NCI-H1417 (cell line): ENCODE measurements at places on chromosomes 12 and 14.

DNA sequence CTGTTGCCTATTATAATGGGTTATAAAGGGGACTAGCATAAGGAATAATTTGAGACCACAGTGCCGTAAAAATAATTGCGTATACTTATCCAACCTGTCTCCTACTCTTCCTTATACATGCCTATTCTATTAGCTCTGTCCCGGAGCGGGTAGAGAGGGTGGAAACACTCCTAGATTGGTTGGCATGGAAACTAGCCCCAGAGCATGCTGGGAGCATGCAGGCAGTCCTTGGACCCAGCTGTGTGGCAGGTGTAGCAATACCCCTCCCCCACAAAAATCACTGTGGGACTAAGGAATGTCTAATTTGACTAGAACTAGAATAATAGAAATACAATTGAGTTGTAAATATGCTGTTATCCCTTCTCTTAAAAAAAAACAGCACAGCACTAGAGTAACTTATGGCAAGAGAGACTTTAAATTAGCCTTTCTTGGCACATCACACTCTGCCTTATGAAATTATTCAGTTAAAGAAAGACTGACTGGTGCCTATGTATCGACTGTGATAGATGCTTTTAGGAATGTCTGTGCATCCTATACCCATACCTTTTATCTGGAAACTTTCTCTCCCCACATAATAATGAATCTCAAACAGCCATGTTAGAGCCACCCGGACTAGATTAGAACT, 244.0 kb upstream of the DAAM1 start:
- DNase-seq, result peak; percentile 45

DNA sequence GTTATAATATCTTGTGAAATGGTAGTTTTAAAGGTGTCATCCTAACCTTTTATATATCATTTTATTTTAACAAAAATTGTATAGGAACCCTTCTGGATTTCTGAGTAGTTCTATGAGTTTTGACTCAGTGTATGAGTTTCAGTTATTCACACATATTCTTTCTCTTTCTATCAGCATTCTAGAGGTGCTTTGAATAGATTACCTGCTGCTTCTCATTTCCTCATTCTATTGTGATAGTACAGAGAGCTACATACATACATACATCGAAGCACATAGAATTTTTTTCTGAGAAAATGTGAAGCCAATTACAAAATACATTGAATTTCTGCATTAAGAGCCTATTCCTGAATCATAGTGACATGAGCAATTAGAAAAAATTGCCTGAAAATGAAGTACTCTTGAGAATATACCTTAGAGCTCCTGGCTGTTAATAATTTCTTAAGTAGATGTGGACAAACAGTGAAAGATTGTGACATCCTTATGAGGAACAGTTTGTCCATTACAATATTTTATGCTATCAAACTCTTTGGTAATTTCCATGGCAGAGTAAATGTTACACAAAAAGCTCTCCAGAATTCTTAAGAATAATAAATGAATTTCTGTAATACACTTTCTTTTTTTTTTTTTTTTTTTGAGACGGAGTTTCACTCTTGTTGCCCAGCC, 556.6 kb downstream of the TRHDE start:
- DNase-seq, result no peak

GRCh38 chr14:26597071-26597588, 703 bp downstream of the NOVA1 start:
- peak; percentile 81 for DNase-seq

DNA sequence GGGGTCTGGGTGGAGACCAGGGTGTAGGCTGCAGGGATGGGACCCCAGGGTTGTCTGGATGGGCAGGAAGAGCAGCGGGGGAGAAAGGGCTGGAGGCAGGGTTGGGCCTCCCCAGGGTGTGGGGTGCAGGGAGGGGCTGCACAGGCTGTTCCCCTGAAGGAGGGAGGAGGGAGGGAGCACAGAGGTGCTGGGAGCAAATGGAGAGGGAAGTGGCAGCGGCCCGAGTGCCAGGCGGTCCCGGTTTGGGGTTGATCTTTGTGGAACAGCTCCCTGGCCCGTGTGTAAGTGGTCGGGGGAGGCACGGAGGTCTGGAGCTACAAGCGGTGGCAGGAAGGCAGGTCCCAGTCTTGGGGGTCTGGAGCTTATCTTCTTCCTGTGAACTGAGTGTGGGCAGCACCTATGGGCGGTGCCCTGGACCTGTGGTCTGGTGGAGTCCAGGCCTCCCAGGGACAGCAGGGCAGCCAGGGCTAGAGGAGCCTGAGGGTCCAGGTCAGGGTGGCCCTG, 391.6 kb downstream of the TMEM121 start:
- DNase-seq, result no peak

DNA sequence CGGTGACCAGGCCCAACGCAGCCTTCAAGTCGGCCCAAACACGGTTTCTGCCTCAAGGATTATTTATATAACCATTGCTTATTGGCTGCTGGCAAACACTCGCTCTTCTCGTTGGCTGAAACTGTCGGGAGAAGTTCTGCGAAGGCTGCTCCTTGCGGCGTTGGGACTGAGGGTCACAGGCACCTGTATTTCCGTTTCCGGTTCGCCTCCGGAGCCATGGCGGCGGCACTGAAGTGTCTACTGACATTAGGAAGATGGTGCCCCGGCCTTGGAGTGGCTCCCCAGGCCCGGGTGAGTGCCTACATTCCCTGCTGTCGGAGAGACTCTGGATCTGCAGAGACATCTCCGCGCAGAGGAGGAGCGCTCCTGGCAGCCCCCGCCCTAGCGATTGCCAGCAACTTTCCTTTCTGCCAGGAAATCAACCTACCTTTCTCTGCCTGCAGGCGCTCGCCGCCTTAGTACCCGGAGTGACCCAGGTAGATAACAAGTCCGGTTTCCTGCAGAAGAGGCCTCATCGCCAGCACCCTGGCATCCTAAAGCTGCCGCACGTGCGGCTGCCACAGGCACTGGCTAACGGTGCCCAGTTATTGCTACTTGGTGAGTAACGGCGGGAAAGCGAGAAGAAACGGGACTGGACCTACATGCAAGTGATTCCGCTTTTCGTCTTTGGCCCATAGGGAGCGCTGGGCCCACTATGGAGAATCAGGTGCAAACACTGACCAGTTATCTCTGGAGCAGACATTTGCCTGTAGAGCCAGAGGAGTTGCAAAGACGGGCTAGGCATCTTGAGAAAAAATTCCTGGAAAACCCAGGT, at the start of gene METTL17:
Gene METTL17, plus strand, starts transcription at position 194 of the 814 bp plus-strand sequence. Its CDS starts 23 bp downstream, at position 217.
- peak; percentile 94 for DNase-seq

DNA sequence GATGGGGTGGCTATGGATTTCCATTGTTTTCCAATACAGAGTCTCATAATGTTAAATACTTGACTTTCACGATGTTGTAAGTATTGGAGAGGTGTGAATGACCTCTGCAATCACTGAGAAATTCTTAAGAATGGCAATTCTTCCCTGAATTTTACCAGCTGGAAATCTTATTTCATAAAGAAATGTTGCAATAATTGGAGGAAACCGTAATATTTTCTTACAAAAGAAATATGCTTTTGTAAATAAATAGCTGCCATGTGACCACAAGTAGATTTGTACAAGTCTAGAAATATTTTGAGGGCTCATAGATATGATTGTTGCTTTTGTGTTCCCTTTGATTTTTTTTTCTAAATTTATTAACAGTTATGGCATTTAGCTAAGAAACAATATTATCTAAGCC, 308.7 kb upstream of the ATP2B1 start:
- DNase-seq, result no peak

DNA sequence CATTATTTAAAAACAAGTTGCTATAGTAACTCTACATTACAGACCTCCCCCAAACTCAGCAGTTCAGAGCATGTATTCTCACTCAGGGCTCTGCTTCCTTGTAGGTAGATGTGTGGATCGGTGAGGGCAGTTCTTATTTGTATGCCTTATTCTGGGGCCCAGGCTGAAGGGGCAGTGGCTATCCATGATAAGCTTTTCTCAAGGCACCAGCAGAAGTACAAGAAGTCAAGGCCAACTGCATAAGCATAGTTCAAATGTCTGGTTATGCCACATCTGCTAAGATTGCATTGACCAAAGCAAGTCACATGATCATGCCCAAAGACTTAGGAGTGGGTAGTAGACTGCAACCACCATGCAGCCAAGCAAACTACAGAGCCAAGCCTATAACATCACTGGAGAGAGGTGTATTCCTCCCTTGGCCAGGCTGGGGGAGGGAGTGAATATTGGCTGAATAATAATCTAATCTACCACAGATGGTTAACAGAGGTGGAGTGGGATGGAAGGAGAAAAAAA, 4.6 kb downstream of the PSEN1 start:
- DNase-seq, result no peak

- DNase-seq, result no peak
Measured at GRCh38 chr12:82109243-82109642, 248.9 kb downstream of the CCDC59 start.
